WERI-Rb-1 (cell line): ENCODE measurements at places on chromosomes 3 and 15.

DNA sequence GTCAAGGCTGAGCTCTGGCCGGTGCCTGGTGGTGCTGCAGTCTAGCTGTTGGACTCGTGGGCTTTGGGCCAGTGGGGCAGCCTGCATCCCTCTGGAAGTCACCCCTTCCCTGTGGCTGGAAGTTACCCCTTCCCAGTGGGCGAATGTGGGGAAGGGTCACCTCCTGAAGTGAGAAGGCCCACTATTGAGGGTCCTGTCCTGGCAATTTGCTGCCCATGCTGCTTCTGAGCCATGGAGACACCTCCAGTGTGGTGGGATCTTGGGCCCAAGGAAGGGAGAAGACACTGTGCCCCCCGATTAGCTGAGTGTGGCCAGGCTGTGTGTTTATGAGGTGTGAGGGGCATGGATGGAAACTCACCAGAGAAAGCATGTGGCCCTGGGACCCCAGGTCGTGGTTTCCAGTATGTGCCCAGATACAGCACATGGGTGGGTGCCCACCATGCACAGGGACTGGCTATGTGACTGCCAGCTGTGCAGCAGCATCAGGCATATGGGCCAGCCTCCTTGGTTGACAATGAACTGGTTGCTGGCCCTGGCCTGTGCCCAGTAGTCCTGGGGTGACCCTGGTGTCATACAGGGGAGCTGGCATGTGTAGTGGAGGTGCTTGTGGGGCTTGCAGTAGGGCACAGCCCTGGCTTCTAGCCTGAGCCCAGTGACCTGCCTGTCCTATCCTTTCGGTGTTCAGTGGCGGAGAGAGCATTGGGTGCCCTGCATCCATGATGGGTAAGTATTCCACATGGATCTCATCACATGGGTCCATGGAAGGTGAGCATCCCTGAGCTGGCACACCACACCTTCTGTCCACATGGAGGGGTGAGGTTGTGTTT, 221.2 kb downstream of the SNRPN start:
- DNase-seq, result peak; percentile 2

- no peak for DNase-seq
These were observed 34.5 kb downstream of the MGLL start for GRCh38 chr3:127787571-127788365.

- DNase-seq, result no peak
These were observed 630 bp downstream of the ATP6V1A start for GRCh38 chr3:113747283-113748046.

GRCh38 chr15:40242213-40242599, 3.3 kb downstream of the PAK6 start:
- no peak for DNase-seq

DNA sequence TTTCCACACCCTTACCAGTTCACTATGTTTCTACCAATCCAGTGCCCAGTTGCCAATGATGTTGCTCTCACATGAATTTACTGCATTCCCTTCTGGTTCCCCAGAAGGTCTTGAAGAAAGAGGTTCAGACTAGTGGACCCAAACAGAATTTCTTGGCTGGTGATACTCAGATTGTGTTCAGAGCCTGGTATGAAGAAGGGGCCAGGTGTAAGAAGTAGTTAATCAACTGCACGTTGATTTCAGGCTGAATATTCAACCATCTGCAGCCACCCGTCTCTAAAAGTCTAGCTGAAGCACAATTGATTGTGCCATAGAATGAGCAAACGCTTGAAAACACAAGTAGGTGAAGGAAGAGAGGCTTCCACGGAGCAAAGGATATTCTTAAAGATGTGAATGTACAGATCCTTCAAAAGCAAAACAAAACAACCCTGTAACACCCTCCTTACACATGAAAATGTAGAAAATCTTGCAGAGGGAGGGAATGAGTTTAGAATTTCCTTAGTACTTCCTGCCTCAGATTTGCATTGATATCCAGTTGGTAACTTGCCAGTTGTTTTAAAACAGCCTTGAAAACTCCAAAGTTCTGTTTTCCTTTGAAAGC, 4.7 kb downstream of the RBMS3 start:
- DNase-seq, result no peak

- no peak for DNase-seq
These were observed 1570.1 kb downstream of the SI start for GRCh38 chr3:163508206-163508605.
